ENCODE measurements at places on chromosomes 3 and 15. TPM values are rescaled to one million over a fixed set of nuclear protein-coding genes. Genes with fewer than 3 reads are reported as not detected.

Gene GPR87
- polyA plus RNA-seq = not detected

Gene RPL32
- polyA plus RNA-seq = 3,703 TPM

Gene HYAL1
- 0.14 TPM for polyA plus RNA-seq

Gene AHSG
- polyA plus RNA-seq = not detected

Gene SYNM
- polyA plus RNA-seq = not detected

Gene CACNA2D3
- not detected for polyA plus RNA-seq

Gene TGM4
- polyA plus RNA-seq = 0.06 TPM

Gene TRH
- not detected for polyA plus RNA-seq

Gene CCDC39
- polyA plus RNA-seq = not detected

Gene IL17RB
- polyA plus RNA-seq = 0.48 TPM

Gene FAM81A
- polyA plus RNA-seq = 0.26 TPM

Gene LTK
- 2.0 TPM for polyA plus RNA-seq

Gene C3orf49
- polyA plus RNA-seq = not detected

Gene OR5K2
- not detected for polyA plus RNA-seq

Gene VIPR1
- polyA plus RNA-seq = 3.1 TPM

Gene TEX55
- not detected for polyA plus RNA-seq

Gene ZNF774
- 0.04 TPM for polyA plus RNA-seq

Gene MESP2
- polyA plus RNA-seq = not detected

Gene FANCD2OS
- polyA plus RNA-seq = not detected

Gene TMEM207
- not detected for polyA plus RNA-seq

Gene STRA6
- polyA plus RNA-seq = not detected

Gene CHST13
- polyA plus RNA-seq = not detected

Gene PAQR5
- not detected for polyA plus RNA-seq

Gene TMEM212
- not detected for polyA plus RNA-seq

Gene FLNB
- polyA plus RNA-seq = 19.7 TPM

Gene KLF15
- not detected for polyA plus RNA-seq

Gene RLBP1
- polyA plus RNA-seq = not detected

Gene SIDT1
- polyA plus RNA-seq = 47.5 TPM

Gene ARHGAP31
- 9.0 TPM for polyA plus RNA-seq

Gene MAP6D1
- polyA plus RNA-seq = not detected

Gene MEGF11
- 0.41 TPM for polyA plus RNA-seq

Gene PPP1R14D
- polyA plus RNA-seq = 0.56 TPM

Gene SLC51A
- 0.90 TPM for polyA plus RNA-seq

Gene GPR62
- polyA plus RNA-seq = not detected

Gene HEXA
- 102 TPM for polyA plus RNA-seq

Gene C3orf22
- not detected for polyA plus RNA-seq

Gene GRM2
- not detected for polyA plus RNA-seq

Gene ITGB5
- polyA plus RNA-seq = 0.69 TPM

Gene CILP
- polyA plus RNA-seq = not detected

Gene PLAAT1
- not detected for polyA plus RNA-seq

Gene CXCR6
- 0.69 TPM for polyA plus RNA-seq

Gene CCDC33
- polyA plus RNA-seq = not detected

Gene MLH1
- 19.7 TPM for polyA plus RNA-seq

Gene ADCY5
- polyA plus RNA-seq = not detected

Gene TAGLN3
- not detected for polyA plus RNA-seq

Gene AP3B2
- polyA plus RNA-seq = 0.35 TPM

Gene ARHGEF26
- polyA plus RNA-seq = 0.11 TPM

Gene ALPK3
- polyA plus RNA-seq = not detected

Gene PYGO1
- polyA plus RNA-seq = not detected

Gene PP2D1
- 0.64 TPM for polyA plus RNA-seq

Gene HDAC11
- 1.3 TPM for polyA plus RNA-seq

Gene SH3GL3
- polyA plus RNA-seq = not detected

Gene CP
- polyA plus RNA-seq = 0.24 TPM

Gene SPESP1
- polyA plus RNA-seq = 1.3 TPM

Gene TMC3
- 0.04 TPM for polyA plus RNA-seq

Gene FOXB1
- polyA plus RNA-seq = not detected

Gene EPM2AIP1
- polyA plus RNA-seq = 4.1 TPM

Gene IL20RB
- not detected for polyA plus RNA-seq

Measured in IgD-negative memory B cell (primary cell).